Globus pallidus (tissue), 1 donor: ENCODE measurements at places on chromosomes 5 and 9.
A peak's percentile ranks its signal among the peaks of the same experiment; 100 is the strongest.

DNA sequence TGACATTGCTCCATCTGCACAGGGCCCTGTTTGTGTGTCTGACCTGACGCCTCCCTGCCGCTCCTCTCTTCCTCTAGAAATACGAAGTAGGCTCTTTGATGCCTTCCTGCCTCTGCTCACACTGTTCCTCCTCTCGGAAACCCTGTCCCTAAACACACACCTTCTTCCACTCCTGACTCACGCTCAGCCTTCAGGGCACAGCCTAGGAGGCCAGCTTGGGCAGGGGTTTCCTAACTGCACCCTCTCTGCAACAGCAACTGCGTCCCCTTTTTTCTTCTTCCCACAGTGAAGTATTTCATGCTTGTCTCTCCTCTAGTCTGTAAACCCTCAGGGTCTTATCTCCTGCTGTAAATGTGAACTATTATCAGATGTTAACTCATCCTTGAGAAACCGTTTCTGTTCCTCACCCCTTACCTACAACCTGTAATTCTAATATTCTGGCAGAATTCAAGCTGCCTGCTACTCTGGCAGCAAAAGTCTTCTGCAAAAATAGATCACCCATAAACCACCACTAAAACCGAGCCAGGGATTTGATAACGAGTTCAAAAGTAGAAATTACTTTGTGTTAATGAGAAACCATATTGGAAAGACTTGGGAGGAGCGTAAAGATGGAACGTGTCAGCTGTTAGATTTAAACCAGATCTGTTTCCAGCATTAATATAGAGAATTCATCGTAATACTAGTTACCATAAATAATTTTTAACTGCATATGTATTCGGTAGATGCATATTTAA, 100.2 kb downstream of the DAPK1 start:
- no peak for DNase-seq

DNA sequence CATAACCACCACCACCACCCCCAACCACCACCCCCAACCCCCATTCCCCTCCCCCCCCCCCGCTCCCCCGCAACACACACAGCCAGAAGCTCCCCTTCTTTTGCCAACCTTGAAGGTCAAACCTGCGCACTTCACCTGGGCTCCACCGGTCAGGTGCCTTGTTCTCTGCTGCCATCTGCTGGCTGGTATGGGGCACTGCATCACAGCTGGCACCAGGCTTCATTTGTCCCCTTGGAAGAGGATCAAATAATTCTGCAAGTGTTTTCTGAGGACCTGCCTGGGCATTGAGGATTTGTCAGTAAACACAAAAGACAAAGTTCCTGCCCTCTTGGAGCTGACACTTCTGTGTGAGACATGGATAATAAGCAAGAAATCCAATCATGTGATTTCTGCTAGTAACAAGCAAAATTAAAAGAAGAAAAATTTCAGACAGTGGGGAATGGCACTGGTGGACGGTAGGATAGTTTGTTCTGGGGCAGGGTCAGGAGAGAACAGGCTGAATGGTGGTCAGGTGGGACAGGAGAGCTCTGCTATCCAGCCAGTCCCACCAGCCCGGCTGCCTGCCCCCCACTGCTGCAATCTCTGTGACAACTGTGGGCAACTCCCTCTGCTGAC, 55.6 kb upstream of the LMX1B start:
- peak; percentile 37 for DNase-seq

- no peak for DNase-seq
Observed at GRCh38 chr5:68224509-68225187, 9.1 kb downstream of the PIK3R1 start.

GRCh38 chr9:72933730-72934665, 18.9 kb downstream of the ALDH1A1 start:
- no peak for DNase-seq

DNA sequence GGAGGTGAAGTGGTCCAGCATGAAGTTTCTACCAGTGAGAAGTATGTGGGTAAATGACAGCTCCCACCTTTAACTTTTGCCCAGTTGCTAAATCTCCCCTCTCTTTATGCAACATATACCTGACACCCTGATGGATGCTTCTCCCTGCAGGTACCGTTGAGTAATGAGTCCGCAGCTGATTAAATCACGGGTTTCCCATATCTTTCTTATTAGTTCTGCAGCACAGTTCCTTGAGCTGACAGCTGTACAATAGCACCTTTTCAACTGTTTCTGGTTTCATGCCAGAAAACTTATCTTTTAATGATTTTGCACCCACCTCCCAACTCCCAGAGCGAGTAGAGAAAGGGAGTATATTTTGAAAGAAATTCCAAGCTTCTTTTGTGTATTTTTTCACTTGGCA, 161.0 kb upstream of the TUT7 start:
- DNase-seq = no peak

- DNase-seq = no peak
Observed at GRCh38 chr9:136438548-136439480, 831 bp downstream of the INPP5E start.

GRCh38 chr5:178587763-178588611, 2.2 kb downstream of the COL23A1 start:
- no peak for DNase-seq

GRCh38 chr9:87063871-87064270, 116.6 kb upstream of the GAS1 start:
- DNase-seq = no peak

GRCh38 chr9:35236692-35237091, 74.9 kb downstream of the UNC13B start:
- DNase-seq = no peak

DNA sequence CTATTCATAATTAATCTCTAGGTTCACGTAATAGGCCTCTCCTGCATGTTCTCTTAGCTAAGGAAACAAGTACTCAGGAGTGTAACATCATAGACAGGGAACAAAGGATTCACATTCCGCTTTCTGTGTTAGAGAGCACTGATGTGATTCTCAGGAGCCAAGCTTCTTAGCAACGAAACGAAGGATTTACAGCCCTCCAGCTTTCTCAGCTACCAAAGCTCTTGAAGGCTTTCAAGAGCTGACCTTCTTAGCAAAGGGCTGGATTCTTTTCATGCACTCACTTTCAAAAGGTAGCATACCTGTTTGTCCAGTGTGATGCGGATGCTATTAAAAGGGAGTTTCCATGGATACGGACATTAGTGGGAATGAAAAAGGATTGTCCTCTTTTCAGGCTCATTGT, 107.4 kb downstream of the TUSC1 start:
- no peak for DNase-seq

DNA sequence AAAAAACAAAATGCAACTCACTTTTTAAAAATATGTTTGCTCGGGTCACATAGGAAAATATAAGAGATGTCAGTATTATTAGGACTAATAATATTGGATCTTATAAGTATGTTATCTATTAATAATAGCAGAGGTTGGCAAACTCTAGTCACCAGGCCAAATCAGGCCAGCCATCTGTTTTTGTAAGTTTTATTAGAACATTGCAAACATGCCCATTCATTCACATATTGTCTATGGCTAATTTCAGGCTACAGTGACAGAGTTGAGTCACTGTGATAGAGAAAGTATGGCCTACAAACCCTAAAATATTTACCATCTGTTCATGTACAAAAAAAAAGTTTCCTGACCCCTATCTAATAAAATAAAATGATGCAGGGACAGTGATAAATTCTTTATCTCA, 97.7 kb upstream of the CDH6 start:
- no peak for DNase-seq

DNA sequence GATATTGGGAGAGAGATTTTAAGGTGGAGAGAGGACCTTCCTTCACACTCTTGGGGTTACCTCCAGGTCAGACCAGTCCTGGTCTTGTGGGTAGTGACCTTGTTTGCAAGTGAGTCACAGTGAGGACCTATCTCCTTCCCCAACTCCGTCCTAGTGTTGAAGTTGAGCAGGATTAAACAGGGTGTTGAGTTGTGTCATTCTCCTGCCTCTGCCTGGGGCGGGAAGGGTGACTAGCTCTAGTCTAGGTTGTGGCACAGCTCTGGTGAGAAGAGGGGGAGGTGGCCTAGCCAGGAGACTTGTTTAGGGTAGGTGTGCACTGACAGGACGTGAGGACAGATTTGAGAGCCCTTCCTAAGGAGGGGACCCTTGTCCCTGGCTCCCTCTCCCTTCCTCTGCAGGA, 119.6 kb upstream of the PITX1 start:
- no peak for DNase-seq

DNA sequence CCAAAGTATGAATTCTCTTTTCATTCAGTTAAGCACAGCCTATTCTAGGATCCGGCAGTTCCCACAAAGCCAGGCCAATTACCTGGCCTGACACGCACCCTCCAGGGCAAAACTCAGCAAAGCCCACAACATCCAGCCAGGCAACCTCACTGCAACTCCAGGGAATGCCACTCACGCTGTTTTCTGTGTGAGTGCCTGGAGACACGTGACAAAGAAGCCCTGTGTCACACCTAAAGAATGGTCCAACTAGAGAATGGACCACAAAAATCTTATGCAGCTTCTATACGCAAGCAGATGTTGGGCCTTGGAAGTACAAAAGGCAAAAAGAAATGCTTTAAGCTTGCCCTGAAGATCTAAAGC, 20.2 kb downstream of the RETREG1 start:
- no peak for DNase-seq

GRCh38 chr9:26326563-26326962, 566.0 kb downstream of the CAAP1 start:
- peak; percentile 57 for DNase-seq

DNA sequence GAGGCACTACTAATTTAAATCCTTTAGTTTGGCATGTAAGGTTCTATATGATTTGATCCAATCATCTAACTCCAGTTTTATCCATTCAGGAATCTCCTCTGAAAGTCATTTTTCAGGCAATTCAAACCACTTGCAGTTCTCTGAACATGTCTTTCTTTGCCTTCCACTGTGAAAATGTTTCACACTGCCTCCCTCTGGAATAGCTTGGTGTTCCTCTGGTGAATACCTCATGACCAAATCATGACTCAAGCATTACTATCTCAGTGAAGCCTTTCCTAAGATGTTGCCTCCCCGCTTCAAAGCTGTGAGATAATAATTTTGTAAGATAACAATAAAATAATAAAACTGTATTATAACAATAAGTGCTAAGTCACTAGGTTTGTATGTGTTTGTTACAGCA, 981.1 kb downstream of the DTWD2 start:
- DNase-seq = no peak

DNA sequence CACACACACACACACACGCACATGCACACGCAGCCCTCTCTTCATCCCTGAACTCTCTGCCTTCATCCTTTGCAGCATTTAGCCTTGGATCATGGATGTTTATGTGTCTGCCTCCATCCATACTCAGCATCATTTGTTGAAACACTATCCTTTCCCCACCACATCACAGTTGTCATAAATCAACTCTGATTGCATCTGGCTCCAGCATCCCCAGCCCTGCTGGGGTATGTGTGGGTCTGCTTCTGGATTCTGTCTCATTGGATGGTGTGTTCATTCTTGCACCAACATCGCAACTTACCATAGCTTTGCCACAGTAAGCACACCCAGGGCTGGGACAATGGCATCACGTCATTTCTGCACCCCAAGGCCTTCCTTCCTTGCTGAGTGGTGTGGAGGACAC, 175.4 kb downstream of the RGS3 start:
- DNase-seq = no peak

- peak; percentile 96 for DNase-seq
Observed at GRCh38 chr5:109688970-109689739, 572 bp upstream of the MAN2A1 start.

DNA sequence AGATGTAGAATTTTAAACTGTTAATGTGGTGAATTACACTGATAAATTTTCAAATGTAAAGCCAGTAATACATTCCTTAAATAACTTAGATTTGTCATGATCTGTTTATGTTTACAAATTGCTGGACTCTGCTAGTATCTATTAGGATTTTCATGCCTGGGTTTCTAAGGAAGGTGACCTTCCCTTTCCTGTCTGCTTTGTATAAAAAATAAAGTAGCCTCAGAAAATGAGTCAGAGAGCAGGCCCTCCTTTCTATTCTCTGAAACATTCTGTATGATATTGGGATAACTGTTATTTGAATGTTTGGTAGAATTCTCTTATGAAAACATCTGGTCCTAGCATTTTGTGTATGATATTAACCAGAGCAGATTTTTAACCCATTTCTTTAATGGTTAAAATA, 255.3 kb downstream of the SYK start:
- DNase-seq = no peak

DNA sequence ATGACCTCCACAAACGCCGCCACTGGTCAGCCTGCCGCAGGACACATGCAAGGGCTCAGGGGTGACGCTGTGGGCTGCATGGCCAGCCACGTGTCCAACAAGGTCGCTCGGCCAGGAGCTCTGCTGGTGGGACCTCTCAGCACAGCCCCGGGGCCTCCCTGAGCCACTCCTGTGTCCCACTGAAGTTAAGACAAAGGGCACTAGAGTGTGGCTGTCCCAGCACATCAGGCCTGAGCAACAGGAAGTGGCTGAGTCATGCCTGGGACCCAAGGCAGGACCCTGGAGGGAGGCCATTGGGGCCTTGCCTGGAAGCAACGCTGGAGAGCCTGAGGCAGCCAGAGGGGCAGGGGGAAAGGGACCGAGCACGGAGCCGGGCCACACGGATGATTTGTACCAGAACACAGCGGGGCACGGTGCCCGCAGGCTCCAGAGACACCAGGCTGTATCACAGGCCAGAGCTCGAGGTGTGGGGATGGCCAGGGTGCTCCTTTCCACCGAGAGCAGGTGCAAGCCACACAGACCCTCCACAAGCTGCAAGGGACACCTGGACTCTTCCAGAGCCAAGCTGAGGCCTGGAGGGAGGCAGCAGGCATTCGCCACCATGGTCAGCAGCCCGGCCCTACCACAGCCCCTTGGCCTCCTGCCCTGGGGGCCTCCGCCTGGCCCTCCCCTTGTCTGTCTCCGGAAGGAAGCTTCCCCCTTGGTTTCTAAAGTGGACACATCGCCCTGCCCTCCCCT, 6.5 kb upstream of the TMEM210 start:
- DNase-seq = no peak

DNA sequence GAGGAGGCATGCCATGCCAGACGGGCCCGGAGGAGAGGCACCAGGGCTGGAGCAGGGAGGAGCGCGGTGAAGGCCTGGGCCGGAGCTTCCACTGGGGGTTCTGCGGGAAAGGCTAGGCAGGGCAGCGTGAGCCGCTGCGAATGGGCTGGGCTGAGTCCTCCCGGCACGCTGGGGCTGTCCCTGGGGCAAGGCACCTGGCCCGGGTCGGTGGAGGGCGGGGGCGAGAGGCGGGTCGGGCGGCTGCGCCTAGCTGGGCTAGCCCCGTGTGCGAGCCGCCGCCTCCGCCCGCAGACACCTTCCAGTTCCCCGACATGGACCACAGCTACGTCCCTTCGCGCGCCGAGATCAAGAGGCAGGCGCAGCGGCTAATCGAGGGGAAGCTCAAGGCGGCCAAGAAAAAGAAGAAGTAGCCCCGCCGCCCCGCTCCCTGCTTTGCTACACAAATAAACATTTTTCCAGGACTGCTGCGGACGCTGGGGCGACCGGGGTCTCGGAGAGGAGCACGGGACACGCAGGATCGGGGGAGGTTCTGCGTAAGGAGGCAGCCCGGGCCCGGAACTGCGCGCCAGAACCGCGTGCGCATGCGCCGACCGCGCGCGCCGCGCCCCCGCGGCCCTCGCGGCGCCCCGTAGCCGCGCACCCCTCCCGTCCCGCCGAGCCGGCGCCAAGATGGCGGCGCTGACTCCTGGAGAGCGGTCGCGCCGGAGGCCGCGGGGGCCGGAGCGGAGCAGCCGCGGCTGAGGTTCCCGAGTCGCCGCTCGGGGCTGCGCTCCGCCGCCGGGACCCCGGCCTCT, at the start of gene RABL6:
RABL6 (plus strand) TSS at position 668 of the 794 bp plus-strand sequence. CDS start 249 bp downstream, outside the sequence.
- DNase-seq = peak; percentile 62
